ENCODE measurements at places on chromosomes 5 and 9. TPM values are rescaled to one million over a fixed set of nuclear protein-coding genes. Genes with fewer than 3 reads are reported as not detected.

- DNase-seq: no peak
- H3K4me1 ChIP-seq: no peaks in the 10 kb centered on the region
- no peak overlapping the region for H3K27ac ChIP-seq
- no peaks in the 10 kb centered on the region for H3K36me3 ChIP-seq
- no peak overlapping the region for H3K4me3 ChIP-seq
Measured at GRCh38 chr9:106981396-106982287, 118.7 kb downstream of the ZNF462 start.

- peaks cover 5% of the 10 kb centered on the region for H3K4me1 ChIP-seq
- no peaks in the 10 kb centered on the region for H3K27me3 ChIP-seq
- peaks cover 24% of the 10 kb centered on the region for H3K36me3 ChIP-seq
- no peak overlapping the region for H3K4me3 ChIP-seq
- H3K27ac ChIP-seq: no peak overlapping the region
Measured at GRCh38 chr9:94173632-94174031, 85.5 kb upstream of the ZNF169 start.

DNA sequence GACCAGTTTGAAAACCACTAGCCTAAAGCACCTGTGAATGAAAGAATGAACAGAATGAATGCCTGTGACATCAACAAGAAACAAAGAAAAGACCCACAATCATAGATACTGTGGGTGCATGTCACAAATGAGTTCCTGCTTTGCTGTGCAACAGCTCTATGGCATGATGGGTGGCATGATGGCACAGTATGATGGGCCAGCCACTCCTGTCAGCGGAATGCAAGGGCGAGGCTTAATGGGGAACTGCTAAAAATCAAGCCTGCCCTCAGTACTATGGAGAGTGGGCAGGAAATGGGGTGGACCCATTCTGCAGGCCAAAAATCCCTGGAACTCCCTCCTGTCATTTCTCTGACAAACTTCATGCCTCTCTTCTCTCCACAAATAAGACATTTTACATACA lies 89.0 kb downstream of the DCP2 start:
- no peak for DNase-seq
- no peaks in the 10 kb centered on the region for H3K27me3 ChIP-seq
- H3K27ac ChIP-seq: no peak overlapping the region
- H3K36me3 ChIP-seq: no peaks in the 10 kb centered on the region

TSLP gene
- 0.34 TPM for total RNA-seq
